ENCODE measurements at places on chromosomes 11 and 22.
A peak's percentile ranks its signal among the peaks of the same experiment; 100 is the strongest.

DNA sequence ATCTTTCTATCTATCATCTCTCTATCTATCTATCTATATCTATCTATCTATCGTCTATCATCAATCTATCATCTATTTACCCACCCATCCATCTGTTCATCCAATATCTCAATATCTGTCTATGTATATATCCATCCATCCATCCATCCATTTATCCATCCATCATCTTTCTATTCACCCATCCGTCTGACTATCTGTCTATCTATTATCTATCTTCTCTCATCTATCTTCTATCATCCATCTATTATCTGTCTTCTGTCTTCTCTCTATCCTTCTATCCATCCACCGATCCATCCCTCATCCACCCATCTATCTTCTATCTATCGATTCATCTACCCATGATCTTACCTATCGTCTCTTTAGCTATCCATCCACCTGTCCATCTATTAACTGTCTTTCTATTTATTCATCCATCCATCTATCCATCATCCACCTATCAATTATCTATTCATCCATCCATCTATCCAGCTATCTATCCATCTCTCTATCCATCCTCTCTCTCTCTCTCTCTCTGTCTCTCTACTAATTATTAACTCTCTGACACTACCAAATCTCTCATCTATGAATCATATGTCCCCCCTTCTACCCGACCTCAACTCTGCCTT lies 89.1 kb downstream of the DHCR7 start:
- no peak for DNase-seq

- DNase-seq = peak; percentile 36
These were observed 51.0 kb upstream of the BARX2 start for GRCh38 chr11:129324533-129325175.

GRCh38 chr11:101049123-101049522 lies 80.5 kb downstream of the PGR start:
- no peak for DNase-seq

GRCh38 chr11:117020869-117021564 lies 77.2 kb downstream of the SIK3 start:
- no peak for DNase-seq
